ENCODE measurements at places on chromosomes 16 and 17.

DNA sequence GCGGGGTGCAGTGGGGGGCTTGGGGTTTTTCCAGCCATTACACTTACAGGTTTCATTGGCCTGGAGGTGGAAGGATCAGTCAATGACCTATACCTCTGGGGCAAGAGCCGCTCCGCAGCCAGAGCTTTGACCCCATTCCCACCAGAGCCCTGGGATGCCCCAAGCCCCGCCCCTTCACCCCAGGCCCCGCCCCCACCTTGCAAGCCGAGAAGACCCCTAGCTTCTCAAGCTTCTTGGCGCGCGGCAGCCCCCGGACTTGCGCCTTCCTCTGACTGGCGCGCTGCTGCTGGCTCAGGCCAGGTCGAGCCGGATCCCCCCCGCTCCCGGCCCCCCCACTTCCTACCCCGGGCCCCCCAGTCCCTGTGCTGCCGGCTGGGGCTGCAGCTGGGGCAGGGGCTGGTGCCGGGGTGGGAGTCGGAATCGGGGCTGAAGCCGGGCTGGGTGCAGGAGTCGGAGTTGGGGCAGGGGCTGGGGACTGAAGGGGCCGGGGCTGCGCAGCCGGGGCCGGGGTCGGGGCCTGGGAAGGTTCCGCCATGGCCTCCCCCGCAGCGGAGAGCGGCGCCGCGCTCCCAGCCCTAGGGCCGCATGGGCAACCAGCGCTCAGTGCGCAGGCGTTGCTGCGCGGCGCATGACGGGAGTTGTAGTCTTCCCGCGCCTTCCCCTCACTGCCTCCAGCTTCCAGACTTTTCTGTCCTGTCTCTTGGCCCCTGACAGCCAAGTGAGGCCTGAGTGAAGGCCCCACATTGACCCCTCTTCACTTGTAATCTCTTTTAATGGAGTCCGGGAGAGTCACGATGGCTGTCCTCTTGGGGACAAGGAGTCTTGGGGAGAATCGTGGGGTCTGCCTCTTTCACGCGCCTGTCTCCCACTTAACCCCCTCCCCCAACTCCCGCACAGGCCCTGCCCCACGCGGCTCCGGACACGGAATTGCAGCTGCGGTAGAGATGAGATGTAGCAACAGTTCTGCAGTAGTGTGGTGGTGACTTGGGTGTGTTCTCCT lies at the start of gene KAT2A:
TSS of gene KAT2A (minus strand) at position 598 of the 1,000 bp plus-strand sequence. CDS start at position 535, 63 bp downstream.
- peak; percentile 98 for DNase-seq

DNA sequence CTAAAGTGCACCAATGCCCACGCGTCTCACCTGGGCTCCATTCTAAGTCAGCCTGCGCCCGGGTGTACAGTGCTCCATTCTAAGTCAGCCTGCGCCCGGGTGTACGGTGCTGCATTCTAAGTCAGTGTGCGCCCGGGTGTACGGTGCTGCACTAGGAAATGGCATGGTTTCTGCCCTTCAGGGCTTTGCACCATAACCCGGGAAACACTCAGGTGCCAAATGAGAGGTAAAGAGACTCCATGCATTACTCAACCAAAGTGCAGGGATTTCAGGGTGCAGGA lies 29.2 kb upstream of the FASN start:
- DNase-seq = no peak

DNA sequence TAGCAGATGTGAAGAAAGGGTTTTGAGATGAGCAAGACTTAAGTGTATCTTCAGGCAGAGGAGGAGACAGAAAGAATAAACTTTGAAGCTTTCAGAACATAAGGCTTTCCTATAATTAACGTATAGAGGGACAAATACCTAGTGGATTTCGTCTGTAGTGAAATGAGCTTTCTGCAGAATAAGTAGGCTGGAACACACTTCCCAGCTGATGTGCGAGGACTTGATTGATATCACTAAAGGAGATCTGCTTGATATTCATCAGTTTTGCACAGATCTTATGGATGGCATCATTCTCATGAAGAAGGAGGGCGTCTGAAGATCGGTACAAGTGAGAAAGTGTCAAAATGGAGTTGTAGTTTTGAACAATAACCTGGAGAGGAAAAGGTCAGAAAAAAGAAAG lies 14.8 kb downstream of the TUBD1 start:
- no peak for DNase-seq

DNA sequence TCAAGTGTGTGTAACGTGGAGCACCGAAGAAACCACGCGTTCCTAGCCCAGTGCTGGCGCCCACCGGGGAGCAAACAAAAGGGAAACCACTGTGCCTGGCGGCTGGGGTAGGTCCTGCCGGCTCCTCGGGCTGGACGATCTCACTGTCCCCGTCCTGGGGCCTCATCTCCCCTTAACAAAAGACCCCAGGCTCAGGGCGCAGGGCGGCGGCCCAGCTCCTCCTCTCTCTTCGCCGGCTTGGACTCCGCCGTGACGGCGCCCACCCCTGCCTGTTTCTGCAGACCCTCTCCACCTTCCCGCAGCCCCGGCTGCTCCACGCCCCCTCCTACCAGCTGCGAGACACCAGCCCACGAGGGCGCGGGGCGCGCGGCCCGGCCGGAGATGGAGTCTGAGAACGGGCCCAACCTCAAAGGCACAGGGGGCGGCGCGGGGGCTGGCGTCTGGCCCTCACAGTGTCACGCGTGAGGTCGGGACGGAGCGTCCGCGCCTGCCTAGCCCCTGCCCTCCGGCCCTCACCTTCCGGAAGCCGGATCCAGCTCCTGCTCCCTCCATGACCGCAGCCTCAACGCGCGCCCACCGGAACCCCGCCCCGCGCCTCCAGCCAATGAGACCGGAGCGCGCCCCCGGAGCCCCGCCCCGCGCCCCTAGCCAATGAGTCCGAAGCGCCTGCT lies at the start of gene CENPX:
TSS of gene CENPX (minus strand) at position 569 of the 671 bp plus-strand sequence. CDS start at position 552, 17 bp downstream.
- no peak for DNase-seq

GRCh38 chr16:75198135-75198600 lies 8.8 kb downstream of the CTRB2 start:
- DNase-seq = peak; percentile 76

DNA sequence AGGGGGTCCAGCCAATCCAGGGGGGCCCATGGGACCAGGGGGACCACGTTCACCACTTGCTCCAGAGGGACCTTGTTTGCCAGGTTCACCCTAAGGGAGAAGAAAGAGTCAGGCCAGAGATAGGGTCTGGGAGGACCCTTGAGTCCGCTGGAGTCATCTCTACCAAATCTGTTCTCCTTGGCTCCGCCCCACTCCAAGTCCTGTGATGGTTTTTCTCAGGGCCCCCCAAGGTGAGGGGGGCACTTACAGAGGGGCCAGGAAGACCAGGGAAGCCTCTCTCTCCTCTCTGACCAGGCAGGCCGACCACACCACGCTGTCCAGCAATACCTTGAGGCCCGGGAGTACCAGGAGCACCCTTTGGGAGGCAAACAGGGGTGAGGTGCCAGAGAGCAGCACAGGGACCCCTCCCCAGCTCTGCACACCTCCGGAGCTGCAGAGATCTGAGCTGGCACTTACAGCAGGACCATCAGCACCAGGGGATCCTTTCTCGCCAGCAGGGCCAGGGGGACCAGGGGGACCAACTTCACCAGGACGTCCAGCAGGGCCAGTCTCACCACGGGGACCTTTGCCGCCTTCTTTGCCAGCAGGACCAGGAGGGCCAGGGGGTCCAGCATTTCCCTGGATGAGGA lies 12.4 kb downstream of the COL1A1 start:
- DNase-seq = no peak

DNA sequence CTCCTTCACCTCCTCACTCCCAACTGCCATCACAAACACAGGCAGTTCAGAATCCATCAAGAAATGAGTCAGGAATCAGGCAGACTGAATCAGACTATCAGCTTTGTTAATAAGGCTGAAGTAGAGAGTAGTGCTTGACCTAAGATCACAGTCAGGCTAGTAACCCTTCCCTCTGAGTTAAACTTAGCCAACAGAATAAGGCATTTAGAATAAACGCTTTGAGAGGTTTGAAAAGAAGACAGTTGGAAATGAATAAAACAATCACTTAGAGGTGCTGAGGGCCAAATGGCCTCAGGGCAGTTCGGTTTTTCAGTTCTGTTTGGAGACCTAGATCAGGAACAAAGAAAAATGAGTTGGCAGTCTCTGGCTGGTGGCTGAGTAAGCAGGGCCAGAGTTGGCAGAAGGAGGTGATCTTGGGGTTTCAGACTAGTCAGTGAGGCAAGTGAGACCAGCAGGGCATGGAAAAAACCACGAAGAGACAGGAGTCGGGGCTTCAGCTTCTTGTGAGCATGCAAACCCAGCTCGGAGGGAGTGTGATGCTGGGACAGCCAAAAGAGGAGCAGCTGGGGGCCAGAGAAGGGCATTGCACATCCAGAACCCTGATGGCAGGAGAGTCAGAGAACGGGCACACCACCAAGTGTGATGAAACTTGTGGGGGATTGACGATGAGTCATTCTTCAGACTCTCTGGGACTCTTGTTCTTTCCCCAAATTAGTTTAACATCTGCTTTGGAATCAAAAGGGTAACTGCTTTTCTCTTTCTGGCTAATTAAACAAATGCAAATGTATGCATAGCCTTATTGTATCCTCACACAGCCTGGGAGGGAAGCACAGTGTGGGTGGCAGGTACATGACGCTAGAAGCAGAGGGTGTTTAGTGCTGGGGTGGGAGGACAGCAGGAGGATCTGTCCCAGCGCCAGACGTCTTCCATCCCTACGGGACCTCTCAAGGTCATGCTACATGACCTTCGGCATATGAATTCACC lies 54.8 kb downstream of the SPECC1 start:
- peak; percentile 79 for DNase-seq

- no peak for DNase-seq
Measured at GRCh38 chr16:86510465-86511261, at the start of gene FOXF1. TSS of gene FOXF1 (plus strand) at chr16:86510527. CDS start at chr16:86510570, 43 bp downstream.

GRCh38 chr17:622356-622755 lies 92.3 kb downstream of the VPS53 start:
- DNase-seq = no peak

- no peak for DNase-seq
Measured at GRCh38 chr17:76176701-76177574, 35.9 kb upstream of the FOXJ1 start.

DNA sequence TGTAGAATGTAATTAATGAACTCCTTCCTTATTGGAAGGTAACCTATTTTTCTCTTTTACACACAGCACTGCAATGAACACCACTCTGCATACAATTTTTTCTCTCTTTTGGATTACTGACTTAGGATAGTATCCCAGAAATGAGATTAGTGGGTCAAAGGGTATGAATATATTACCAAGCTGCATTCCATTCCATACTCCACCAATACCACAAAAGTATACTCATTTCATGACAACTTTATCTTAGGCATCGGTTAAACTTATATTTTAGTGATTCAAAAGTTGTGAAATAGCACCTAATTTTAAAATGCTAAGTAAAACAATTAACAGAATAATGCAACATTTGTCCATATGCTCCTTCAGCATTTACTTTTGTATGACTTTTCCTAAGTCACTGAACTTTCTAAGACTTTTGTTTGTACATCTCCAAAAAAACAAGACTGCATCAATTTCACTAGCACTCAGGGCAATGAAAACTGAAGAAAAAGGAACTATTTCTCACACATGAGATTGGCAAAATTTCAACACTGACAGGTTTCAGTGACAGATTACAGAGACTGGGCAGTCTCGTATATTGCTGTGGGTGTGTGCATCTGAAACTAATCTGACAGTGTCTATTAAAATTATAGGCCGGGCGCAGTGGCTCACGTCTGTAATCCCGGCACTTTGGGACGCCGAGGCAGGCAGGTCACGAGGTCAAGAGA lies 32.1 kb downstream of the HELZ start:
- peak; percentile 29 for DNase-seq

DNA sequence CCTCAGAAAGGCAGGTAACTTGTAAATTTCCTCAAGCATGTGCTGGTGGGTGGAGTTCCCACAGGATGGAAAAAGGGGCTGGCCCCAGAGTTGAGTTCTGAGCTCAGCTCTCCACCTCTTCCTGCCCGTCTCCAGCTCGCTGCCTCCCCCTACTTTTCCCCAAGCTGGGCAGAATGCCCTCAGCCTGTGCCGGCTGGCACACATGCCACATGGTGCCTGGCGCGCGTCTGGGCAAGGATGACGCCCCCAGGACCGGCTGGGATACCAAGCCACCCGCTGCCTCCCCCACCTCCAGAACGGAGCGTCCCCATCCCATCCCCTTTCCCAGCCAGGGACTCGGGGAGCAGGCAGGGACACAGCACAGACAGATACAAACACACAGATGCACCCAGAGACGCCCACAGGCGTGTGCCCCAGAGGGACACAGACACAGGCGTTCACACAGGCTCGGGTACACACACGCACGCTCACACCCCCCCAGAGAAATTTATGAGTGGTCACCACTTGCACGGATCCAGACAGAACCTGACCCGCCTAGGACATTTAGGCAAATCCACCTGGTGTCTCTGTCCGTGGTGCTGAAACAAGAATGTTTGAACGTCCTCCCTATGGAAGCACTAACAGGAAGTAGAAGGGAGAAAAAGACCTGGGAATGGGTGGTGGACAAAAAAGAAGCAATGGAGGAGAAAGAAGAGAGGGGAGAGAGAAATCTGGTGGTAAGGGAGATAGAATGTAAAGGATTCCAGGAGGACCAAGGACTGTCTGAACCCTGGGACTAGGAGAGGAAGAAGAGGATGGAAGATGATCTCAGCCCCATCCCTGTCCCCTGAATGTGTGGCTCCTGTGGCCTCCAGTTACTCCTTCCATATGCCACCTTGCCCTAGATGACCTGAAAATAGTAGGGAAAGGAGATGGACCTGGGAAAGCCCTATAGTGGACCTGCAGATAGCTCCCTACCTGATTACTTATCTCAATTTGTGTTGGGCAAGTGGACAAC lies 15.5 kb downstream of the NEUROD2 start:
- no peak for DNase-seq

DNA sequence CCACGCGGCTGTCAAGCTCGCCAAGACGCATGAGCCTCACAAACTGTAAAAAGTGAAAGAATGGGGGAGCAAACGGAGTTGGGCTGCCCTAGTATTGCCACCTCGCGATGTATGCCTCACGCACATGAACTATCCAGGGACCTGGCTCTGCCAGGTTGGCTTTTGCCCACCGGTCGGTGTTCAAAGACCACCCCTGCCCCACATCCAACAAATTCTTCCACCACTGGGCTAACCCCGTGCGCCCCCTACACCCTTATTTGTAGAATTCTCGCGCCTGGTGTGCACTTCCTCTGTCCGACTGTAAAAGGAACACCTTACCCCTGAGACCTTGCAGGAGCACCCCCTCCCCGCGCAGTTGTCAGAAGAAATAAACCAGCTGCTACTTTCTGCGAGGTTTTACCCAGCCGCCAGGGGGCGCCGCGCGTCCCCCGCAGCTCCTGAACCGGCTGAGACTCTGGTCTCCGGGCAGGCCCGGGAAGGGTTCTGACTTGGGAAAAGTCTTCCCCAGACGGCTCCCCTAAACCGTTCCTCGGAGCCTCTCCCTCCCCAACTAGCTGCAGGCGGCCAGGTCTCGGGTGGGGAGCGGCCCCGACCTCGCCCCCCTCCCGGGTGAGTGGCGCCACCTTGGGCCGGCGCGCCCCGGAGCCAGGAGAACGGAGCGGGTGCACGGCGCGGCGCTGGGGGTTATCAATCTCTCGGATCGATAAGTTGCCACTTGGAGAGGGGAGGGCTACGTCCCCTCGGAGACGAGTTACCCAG lies 1.7 kb upstream of the ZNF423 start:
- DNase-seq = peak; percentile 80
